Fibroblast of mammary gland (primary cell): ENCODE measurements at places on chromosomes 16 and 17.

DNA sequence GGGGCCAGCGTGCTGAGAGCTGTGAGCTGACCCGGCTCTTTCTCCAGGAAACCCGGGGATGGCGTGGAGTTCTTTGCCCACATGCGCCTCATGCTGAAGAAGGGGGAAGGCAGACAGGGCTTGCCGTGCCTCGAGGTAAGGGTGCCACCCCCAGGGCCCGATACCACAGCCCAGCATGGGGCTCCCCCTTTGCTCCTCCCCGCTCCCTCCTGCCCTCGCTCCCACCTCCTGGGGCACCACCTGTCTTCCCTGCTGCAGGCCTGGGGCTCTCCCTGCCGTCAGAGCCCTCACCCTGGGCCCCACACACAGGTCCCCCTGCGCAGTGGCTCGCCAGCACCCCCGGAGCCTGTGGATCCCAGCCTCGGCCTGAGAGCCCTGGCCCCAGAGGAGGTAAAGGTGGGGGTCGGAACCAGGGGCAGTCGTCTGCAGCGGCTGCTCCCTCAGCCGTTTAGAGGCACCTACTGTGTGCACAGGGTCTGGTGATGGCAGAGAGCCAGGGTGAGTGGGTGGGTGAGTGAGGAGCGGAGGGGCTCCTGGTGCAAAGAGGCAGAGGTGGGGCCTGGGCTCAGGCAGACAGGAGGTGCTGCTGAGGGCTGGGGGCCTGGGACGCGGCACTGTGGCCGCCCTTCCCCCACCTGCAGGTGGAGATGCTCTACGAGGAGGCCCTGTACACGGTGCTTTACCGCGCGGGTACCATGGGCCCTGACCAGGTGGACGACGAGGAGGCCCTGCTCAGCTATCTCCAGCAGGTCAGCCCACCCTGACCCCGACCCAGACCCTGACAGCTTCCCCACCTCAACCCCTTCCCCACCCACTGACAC, 5.6 kb downstream of the BAIAP3 start:
- DNase-seq, result no peak

DNA sequence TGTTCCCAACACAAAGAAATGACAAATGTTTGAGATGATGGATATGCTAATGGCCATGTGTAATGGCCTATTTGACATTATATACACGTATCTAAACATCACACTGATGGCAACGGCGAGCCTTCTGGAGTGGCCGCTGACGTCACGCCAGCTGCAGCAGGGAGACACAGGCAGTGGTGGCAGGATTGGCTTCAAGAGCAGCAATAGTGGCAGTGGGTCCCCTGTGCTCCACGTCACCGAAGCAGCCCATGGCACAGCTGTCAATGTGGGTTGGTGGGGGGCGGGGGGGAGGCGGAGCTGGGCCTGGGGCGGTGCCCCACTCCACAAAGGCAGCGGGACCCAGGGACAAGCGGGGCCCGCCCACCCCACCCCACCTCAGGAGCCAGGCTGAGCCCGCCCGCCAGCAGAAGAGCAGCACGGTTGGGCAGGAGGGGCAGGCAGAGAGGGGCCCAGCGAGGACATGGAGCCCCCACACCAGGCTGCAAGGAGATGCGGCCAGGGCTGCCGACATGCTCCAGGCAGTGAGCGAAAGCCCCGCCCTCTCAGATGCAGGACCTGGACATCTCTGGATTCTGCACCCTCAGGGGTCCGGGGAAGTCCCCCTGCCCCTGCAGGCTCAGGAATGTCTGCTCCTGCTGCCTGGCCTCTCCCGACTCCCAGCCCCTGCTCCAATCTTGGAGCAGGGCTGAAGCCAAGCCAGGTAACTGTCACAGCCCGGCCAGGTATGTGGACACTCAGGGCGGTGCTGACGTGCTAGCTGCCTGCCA, 64.6 kb downstream of the USP32 start:
- no peak for DNase-seq

GRCh38 chr17:77099997-77100396, 40.8 kb upstream of the SEC14L1 start:
- no peak for DNase-seq

- no peak for DNase-seq
These were observed 130.7 kb downstream of the CPPED1 start for GRCh38 chr16:12672986-12673385.

DNA sequence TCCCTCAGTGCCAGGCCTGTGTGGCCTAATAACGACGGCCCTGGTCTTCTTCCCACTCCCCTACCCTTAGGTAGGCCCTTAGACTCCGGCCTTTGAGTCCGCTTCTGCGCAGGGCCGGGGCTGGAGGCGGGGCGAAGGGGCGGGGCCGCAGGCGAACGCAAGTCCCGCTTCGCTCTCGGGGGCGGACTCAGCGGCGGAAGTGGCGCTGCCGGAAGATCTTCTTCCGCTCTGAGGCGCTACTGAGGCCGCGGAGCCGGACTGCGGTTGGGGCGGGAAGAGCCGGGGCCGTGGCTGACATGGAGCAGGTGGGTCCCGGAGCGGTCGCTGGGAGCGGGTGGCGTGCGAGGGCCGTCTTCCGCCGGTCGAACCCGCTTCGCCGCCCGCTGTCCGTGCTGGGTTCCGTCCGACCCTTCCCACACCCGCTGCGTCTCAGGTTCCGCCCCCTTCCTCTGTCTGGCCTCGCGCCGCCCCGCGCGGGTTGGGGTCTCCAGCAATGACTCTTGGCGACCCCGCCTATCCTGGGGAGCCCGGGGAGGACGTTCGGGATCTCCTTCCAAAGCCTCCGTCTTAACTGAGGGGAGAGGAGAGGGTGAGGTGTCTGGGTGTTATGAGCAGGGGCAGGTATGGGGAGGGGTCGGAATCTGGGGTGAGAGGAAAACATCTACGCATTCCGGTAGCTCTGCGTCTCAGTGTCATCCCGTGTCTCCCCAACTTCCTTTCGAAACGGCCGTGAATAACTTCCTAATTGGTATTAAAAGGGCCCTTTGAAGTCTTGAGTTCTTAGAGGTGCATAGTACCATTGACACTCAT, at the start of gene STARD3:
Gene STARD3, plus strand, starts transcription at position 218 of the 810 bp plus-strand sequence. CDS start 16,388 bp downstream, outside the sequence.
- peak; percentile 75 for DNase-seq

DNA sequence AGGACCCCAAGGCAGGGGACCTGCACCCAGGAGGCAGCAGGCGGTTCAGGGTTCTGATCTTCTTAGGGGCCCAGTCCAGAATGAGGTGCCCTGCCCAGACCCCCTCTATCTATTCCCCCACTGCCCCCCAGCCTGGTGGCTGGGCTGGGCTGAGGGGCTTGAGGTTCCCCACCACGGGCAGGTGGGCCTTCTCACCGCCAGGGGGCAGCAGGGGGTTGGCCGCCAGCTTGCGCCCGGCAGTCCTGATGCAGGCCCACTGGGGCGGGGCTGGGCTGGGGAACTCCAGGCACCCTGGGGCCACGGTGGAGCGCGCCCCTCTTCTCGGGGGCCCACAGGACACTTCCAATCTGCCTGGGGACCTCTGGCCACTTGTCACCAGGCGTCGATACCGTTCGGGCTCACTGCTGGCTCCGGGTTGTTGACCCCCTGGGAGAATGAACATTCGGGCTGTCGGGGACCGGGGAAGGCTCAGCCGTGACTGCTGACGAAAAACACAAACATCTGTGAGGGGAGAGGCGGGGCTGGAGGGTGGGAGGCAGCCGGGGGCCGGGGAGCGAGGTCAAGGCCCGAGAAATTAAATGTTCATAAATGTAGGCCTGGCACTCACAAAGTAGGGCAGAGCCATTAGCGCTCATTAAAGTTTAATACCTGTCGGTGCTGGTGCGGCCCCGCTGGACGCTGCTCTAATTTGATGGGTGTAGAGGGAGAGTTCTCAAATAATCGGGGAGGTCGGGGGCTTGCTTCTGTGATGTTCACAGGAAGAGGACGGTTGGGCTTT, 219.3 kb upstream of the GSE1 start:
- peak; percentile 32 for DNase-seq

DNA sequence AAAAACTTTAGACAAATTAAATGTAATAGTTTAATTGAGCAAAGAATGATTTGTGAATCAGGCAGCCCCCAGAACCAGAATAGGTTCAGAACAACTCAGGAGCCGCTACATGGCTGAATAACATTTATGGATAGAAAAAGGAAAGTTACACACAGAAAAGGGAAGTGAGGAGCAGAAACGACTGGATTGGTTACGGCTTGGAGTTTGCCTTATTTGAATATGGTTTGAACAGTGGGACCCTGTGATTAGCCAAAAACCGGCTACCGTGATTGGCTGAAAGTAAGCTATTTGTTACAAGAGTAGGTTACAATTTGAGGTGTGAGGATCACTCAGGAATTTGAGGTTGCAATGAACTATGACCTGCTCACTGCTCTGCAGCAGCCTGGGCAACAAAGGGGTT, 1139.8 kb downstream of the CDH11 start:
- DNase-seq, result no peak

- no peak for DNase-seq
These were observed 69.9 kb downstream of the ABR start for GRCh38 chr17:1109606-1110540.

DNA sequence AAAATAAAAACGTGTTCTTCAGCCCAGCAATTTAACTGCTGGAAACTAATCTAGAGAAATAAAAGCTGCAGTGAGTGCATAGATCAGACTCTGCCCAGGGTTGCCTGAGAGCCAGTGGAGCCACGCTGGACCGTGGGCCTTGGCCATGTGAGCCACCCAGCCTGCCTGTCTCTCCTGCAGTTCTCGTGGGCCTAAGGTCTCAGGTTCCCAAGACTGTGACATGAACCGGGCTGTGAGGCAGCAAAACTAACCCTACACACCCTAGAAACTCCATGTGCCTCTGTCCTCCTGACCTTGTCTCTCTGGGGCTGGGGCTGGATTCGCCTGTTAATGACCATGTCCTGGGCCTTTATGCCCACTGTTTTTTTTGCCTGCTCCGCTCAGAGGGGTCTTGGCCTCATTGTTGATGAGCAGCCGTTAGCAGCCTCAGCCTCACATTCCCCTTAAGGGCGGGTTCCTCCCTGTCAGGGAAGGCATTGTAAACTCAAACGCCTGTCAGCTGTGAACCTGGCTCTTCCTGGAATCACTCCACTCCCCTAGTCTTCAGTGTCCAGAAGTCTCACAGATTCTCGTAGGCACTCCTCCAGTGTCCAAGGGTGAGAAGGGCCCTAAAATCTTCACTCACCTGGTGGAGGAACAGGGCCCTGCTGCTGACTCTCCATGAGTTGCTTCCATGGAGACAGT, 16.9 kb downstream of the C16orf90 start:
- DNase-seq, result no peak

DNA sequence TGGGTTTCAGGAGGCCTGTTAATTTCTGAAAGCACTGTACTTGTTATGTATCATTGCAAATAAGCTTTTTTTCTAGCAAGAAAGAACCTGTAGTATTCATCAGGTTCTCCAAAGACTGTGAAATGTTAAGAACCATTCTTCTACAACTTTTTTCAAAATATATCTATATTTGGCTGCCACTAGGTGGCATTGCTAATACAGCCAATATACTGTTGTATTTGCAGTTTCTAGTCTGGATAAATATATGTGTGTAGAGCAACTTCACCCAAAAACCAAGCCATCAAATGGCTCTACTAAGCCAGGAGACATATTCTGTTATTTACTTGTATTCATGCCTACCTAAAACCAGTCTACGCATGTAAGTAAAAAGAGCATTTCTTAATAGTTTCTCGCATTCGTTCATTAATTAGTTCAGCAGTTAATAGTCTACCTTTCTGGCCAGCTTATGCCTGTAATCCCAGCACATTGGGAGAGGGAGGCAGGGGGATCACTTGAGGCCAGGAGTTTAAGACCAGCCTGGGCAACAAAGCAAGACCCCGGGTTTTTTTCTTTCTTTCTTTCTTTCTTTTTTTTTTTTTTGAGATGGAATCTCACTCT, 39.5 kb downstream of the VMP1 start:
- peak; percentile 74 for DNase-seq

DNA sequence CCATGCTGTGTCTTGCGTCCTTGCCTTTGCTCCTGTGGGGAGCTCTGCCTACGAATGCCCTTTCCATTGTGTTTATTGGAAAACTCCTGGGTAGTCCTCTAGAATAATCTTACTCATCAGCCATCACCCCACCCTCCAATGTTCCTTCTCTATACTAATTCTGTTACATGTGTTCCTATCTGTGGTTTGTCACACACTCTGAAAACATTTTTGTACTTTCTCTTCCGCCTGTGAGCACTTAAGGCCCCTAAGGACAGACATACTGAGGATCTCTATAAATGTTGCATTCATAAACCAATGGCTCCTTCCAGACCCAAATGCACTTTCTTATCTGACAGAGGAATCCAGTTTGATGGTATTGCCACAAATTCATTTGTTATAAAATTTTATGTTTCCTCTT, 53.9 kb upstream of the MON1B start:
- DNase-seq, result no peak
